ENCODE measurements at places on chromosomes 7 and 10.

DNA sequence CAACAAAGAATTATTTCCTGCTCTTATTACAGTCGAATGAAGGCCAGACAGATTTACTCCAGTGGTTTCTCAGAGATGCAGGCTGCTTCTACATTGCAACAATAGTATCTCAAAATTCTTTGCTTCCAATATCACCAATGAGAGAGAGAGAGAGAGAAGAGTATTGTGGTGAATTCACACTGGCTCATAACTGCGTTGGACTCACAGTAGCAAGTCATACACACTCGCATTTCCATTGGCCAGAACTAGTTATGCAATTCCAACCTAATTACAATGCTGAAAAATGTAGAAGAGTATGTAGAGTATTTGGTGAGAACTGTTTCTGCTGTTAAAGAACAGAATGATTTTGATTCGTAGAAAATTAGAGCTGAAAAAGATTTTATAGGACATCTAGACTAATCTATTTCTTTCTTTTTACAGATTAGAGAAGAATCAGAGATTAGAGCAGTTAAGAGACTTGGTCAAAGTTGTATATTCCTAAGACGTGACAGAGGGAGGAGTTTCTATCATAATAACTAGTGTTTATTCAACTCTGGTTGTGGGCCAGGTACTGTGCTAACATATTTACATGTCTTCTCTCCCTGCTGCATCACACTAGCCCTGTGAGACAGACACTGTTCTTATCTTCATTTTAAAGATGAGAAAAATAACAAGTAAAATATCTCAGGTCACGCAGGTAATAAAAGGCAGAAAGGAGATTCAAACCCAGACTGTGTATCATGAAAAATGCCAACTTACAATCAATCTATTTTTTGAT is 34.6 kb upstream of the PDK4 start:
- DNase-seq: no peak

GRCh38 chr7:110975486-110975885 is 115.4 kb upstream of the LRRN3 start:
- DNase-seq: no peak

DNA sequence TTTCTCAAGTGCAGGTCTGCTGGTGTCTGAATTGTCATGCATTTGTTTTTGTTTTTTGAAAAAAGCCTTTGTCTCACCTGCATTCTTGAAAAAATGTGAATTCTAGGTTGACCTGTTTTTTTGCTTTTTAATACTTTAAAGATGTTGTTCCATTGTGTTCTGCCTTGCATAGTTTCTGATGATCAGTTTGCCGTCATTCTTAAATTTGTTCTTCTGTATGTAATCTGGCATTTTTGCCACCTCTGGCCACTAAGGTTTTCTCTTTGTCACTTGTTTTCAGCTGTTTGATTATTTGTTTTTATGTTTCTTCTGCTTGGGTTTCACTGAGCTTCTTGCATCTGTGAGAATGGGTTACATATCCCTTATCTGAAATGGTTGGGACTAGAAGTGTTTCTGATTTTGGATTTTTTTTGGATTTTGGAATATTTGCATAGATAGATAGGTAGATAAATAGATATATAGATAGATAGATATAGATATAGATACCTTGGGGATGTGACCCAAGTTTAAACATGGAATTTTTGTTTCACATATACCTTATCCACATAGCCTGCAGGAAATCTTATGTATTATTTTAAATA is 16.5 kb downstream of the MGMT start:
- DNase-seq: no peak

- DNase-seq: no peak
Measured at GRCh38 chr10:11252887-11253286, 235.2 kb downstream of the CELF2 start.

DNA sequence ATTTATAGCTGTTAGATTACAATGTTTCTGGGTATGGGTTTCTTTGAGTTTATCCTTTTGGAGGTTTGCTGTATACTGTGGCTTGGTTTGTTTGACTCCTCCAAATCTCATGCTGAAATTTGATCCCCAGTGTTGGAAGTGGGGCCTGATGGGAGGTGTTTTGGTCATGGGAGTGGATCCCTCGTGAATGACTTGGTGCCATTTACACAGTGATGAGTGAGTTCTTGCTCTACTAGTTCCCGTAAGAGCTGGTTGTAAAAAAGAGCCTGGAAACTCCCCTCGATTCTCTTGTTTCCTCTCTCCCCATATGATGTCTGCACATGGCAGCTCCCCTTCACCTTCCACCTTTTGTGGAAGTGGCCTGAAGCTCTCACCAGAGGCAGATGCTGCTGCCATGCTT is 324.1 kb downstream of the C7orf25 start:
- no peak for DNase-seq

- no peak for DNase-seq
Measured at GRCh38 chr7:44402401-44403060, 77.1 kb upstream of the CAMK2B start.

DNA sequence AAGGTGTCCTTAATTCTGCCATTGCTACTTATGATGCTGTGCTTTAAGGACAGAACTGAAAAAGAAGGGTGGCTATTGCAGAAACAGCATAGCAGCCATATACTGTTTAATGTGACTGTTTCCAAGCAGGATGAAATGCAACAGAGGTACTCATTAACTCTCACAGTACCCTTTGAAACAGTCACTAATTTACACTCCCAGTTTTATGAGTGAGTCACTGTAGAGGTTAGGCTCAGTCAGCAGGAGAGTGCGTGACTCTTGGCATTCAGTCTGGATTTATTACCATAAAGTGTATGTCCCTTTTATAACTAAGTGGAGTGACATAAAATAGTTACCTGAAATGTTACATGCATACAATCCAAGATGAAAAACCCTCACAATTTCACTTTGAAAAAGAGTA is 27.7 kb downstream of the ALDH18A1 start:
- DNase-seq: no peak

DNA sequence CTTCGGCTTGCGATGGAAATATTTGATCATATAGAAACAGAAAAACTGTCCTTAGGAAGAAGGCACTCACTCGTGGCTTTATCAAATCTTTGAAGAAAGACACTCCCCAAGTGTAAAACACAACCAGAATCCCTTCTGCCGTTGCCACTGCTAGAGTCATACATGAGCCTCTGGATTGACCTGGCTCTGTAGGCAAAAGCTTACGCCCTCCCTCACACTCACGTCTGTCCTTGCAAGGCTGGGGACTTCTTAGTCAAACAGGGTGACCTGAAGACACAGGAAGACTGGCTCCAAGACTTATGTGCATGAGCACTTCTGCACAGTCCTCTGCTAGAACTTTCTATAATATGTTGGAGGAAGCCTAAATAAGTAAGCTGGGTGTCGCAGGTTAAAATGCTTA is 135.4 kb upstream of the MDFIC start:
- DNase-seq: no peak

- no peak for DNase-seq
Measured at GRCh38 chr7:43204081-43204480, 91.6 kb downstream of the HECW1 start.

GRCh38 chr10:113362645-113363091 is 190.2 kb upstream of the HABP2 start:
- DNase-seq: no peak

GRCh38 chr7:108846471-108846870 is 276.8 kb downstream of the DNAJB9 start:
- DNase-seq: no peak

DNA sequence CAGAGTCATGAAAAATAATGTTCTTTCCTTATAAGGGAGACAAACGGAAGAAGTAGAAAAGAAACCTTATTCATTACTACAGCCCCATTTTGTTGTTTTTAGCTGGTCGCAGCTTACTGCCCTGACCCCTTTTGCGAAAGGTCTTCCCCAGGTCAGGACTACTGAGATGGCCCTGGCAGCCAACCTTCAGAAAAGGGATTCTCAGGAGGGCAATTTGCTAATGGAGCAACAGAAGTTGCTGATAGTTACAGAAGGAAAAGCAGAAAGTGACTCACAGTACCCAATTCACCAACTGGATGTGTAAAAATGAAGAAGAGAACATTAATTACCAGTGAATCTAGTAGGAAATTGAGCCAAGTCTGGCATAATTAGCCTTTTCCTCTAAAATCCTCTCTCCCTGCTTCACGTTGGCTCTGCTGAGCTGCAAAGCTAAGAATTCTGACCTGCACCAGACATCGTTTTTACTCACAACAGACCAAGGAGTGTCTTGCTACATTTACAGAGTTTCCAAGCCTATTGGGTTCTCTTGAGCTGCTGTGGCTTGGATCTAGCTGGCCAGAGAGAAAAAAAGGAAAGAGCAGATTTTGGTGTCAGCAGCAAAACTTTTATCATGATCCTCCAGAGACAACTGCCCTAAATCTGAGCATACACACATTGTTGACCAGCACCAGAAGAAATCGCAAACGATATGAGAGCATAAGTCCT is 499.9 kb upstream of the FZD8 start:
- DNase-seq: no peak

DNA sequence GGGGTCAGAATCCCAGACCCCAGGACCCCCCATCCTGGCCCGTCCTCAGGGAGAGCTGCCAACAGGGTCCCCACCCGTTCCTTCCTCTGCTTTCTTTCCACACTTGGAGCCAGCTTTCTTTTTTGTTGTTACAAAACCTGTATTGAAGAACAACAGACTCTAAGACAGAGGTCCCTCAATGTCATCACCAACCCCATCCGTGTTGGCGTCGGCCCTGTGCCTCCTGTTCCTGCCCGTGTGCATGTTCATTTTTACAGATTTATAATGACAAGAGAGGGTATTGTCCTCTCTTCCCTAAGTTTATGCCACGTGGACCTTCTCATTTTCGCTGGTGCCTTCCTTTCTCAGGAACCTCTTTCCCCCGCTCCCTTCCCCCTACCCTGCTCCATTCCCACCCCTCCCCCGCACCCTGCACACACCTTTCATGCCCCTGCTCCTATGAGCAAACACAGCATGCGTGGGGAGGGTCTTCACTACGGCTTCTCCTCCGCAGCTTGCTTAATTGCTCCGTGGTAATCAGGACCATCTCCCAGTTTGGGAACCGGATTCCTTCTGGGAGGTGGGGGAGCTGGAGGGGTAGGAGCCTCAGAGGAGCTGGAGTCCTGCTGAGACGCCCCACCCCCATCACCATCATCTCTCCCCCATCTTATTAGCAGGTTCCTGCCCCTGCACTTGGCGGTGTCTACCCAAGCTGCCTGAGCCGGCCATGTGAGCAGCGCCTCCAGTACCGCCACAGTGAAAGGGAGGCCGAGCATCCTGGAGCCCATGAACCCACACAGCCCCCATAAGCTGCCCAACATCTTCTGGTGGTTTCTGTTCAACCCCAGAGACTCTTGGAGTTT is 88.0 kb upstream of the INSIG1 start:
- no peak for DNase-seq

DNA sequence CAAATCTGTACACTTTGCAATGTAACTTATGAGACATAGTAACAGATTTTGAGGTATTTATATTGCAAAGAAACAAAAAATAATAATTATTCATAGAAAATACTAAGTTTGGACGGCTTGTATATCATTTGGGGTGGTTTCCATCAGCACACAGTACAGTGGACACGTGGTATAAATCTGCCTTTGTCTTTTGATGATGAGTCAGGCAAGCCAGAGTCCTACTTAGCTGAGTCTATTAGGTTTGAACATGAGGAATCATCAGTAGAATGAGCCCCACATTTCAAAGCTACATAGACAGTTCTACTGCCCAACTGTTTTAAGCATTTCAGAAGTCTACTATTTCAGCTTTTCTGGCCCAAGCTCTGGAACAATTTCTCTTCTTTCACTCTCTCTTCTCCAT is 803.2 kb downstream of the PHTF2 start:
- DNase-seq: no peak

GRCh38 chr10:102831322-102832071 is 5.7 kb downstream of the CYP17A1 start:
- DNase-seq: no peak
